ENCODE measurements at places on chromosomes 6 and 20.

DNA sequence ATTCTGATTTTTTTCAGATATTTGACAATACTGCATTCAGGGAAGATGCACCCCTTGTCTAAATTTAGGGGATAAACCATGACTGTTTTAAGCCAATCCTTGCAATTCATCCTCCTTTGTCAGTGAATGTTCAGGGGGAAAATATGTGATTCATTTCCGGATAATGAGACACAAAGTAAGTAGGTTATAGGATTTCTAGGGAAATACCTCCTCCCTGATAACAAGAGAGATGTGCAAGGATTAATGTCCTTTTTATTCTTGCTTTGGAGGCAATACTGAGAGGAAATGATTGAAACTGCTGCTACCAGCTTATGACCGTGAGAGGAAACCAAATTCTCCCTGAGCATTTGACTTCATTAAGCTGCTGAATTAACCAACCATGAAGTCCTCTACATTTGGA, 161.3 kb upstream of the EYA4 start:
- DNase-seq, result no peak

DNA sequence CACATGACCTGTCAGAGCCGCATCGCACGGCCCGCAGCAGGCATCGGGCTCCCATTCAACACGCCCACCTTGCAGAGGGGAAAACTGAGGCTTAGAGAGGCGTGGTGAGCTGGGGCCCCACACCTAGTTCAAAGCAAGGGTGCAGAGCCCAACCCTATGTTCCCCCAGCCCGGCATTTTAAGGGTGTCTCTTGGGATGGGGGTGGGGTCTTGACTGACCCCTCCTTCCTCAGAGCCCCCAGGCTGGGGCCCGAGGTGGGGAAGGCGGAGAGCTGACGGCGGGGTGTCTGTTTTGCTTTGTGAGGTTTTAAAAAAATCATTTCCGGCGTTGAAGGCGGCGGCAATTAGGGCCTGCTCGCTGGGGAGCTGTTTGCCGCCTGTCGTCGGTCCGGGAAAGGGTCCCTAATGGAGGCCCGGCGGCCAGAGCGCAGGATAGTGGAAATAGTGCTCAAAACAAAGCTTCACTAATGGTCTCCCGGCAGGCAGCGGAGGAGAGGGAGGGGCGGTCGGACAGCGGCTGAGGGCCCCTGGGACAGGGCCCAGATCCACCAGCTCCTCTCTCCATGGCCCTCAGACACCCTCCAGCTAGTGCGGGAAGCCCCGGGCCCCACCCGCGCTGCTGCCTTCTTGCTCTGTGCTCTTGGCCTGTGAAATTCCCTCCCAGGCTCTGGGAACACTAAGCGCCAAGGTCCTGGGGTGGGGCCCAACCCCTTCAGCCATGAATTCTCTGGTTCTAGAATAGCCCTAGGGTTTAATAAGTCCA, 11.9 kb downstream of the VSTM2L start:
- no peak for DNase-seq

GRCh38 chr6:121596441-121596840, 161.0 kb downstream of the GJA1 start:
- no peak for DNase-seq

DNA sequence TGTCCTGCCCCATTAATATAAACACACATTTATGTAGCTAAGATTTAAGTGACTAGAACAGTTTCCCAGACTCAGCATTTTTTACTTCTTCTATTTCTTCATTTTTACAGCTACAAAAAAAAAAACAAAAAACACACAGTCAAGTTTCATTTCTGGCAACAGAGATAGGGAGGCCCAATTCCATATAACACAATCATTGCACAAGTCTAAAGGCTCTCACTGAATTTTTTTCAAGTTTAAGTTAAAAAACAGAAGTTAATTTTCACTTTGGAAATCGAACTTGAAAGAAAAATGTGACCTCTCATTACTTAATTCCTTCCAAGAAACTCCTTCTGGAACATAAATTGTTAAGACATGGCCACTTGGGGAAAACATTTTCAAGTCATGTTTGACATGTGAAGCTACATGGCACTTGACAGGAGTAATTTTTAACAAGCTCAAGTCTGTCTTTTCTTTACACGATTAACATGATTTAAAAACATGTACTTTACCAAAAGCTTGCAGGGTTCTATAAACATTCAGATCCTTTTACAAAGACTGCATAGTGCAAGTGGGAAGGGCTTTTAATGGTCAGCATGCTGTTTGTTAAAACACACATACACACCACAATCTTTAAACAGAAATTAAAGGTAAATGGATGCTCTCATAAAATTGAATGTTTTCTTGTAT, 100.1 kb upstream of the CCDC28A start:
- DNase-seq, result no peak

GRCh38 chr20:49247792-49248191, 28.6 kb downstream of the DDX27 start:
- no peak for DNase-seq

DNA sequence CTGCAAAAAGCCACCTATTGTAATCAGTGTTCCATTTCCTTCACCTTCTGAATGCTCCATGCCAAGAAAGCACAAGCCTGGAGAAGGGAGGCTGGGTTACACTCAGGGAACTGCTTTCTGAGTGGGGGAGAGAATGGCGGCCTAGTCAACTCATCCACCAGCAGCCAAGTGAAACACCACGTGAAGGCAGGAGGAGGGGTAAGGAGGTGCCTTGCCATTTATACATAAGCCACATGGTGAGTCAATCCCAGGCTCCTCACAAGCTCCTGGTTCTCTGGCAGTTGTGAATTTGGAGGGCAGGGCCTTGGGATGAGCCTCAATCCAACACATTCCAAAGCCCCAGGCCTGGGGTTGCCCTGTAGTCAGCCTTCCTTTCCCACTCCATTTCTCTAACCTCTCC, 149.4 kb downstream of the CD24 start:
- DNase-seq, result no peak

DNA sequence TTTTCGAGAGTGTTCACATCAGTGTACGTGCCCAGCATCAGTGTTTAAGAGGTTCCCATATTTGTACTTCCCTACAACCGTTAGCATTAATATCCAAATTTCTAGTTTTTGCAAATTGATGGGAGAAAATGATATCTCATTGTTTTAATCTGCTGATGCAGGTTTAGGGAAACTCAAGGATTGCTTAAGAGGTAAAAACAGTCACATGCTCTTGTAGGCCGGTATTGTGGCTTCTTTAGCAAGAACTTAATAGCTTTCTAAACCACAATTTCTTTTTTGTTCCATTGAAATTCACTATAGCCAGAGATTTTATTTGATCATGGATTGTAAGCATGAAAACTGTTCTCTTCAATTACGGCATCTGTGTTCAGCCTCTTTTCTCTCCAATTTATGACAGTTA, 29.5 kb downstream of the BEND6 start:
- DNase-seq, result no peak

DNA sequence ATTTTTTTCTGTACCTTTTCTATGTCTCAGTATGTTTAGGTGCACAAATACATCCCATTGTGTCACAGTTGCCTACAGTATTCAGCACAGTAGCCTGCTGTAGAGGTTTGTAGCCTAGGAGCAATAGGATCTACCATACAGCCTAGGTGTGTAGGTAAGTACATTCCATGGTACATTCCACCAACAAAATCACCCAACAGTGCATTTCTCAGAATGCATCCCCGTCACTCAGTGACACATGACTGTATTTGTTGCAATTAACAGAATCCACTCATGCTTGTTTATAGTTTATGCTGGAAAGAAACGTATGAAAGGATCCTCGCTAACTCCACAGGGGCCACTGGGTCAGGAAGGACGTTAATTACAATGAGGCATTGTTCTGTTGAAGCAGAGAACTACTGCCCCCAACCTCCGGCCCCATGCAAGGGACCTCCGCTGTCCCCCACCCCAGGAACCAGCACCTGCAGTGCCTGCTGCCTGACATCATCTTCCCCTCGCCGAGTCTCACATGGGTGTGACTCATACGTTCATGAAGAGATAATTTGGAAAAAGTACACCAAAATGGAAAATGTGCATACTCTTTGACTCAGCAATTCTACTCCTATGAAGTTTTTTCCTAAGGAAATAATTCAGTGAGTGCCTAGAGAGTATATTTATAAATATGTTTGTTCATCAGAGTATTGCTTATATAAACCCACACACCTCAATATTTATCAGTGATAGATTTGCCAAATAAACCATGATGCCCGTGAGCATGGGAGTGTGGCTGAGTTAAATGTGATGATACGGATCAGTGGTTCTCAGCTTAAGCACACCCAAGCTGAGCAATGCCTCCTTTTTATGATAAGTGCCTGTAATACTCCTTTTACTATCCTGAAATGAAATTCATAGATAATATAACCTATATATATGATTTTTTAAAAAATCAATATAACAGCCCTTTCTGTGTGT, 156.4 kb upstream of the ECI2 start:
- no peak for DNase-seq

- no peak for DNase-seq
These were observed 31.0 kb upstream of the GSTA5 start for GRCh38 chr6:52871621-52872020.

DNA sequence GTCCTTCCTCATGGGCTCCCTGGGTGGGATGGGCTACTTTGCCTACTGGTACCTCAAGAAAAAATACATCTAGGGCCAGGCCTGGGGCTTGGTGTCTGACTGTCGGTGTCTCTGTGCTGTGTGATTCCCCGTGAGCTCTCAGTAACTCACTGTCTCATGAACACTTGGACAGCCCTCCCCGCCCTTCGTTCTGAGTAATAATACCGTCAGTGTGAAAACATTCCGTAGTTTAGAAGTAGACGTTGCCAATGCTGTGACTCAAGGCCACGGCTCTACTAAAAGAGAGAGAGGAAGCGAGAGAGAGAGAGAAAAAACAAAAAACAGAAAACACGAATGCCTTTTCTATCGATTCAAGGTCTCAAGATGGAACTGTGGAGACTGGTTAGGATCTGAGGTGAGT, 31.8 kb downstream of the FITM2 start:
- DNase-seq, result no peak

GRCh38 chr6:2037237-2037926, 208.0 kb downstream of the GMDS start:
- DNase-seq, result no peak

DNA sequence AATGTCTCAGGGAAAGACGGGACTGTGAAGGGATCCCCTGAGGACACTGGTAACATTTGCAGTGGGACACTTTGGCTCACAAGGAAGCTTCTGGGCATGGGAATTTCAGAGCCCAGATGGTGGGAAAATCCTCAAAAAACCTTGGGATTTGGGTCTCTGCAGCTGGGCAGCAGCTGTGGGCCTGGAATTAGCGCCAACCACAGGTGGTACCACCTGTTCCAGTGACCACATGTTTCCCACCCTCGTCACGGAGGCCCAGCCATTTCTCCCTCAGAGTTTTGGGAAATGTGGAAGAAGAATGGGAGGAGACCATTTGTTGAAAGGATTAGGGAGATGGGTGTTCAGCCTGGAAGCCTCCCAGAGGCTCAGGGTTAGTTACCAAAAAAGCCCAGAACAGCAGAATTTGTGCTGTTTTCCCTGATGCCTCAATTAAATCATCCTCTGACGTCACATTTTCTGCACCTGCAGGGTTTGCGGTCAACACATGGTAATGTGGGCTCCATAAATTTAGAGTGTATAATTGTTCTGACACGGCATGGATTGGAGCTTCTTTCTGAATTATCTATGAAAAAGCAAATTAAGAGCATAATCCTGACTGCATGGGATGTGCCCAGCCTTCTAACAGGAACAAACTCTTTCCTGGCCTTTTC, 34.4 kb downstream of the EDN3 start:
- DNase-seq, result no peak

GRCh38 chr6:6897140-6897539, 210.6 kb upstream of the RREB1 start:
- no peak for DNase-seq

DNA sequence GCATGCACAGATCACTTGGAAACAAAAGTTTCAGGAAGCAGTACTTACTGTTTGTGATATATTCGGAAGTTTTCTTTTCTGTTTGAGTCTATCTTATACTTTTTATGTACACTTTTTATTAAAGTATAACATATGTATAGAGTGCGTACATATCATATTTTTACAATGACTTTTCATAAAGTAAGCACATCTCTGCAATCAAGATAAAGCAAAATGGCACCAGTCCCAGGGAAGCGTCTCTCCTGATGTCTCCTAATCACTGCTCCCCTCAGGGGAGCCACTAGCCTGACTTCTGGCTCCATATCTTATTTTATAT, 26.3 kb downstream of the CDS2 start:
- DNase-seq, result no peak

- DNase-seq, result no peak
These were observed 35.3 kb downstream of the NOL4L start for GRCh38 chr20:32549842-32550241.

DNA sequence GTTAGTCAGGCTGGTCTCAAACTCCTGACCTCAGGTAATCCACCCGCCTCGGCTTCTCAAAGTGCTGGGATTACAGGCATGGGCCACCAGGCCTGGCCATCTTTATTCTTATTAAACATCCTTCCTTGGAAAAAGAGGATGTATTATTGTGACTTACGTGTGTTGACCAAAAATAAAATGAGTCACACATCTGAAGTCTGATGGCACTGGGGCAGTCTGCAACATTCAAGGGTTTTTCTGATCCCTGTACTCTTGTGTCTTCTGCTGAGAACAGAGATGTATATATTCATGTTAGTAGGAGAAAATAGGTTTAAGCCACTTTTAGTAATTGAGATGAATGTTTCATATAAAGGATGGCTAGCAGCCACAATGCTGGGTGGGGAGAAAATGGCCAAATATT, 129.9 kb upstream of the RIPOR2 start:
- no peak for DNase-seq

DNA sequence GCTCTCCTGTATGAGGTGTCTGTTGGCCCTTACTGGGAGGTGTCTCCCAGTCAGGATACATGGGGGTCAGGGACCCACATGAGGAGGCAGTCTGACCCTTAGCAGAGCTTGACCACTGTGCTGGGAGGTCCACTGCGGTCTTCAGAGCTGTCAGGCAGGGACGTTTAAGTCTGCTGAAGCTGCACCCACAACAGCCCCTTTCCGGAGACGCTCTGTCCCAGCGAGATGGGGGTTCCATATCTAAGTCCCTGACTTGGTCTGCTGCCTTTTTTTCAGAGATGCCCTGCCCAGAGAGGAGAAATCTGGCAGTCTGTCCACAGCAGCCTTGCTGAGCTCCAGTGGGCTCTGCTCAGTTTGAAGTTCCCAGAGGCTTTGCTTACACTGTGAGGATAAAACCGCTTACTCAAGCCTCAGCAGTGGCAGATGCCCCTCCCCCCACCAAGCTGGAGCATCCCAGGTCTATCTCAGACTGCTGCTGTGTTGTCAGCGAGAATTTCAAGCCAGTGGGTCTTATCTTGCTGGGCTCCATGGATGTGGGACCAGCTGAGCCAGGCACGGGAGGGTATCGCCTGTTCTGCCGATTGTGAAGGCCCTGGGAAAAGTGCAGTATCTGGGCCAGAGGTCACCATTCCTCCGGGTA, 36.3 kb upstream of the IBTK start:
- DNase-seq, result no peak

- DNase-seq, result no peak
These were observed 133.2 kb downstream of the SNX5 start for GRCh38 chr20:17835240-17835933.

Data from esophagus squamous epithelium (tissue), 5 donors.